CD4-positive, alpha-beta memory T cell (primary cell): ENCODE measurements at places on chromosomes 12 and 14. TPM values are rescaled to one million over a fixed set of nuclear protein-coding genes. Genes with fewer than 3 reads are reported as not detected.
A peak's percentile ranks its signal among the peaks of the same experiment; 100 is the strongest.

Gene LAG3
- 4.9 TPM for polyA plus RNA-seq

- DNase-seq: no peak
These were observed 73.2 kb downstream of the SLC2A13 start for GRCh38 chr12:40032433-40033241.

Gene FSCB
- polyA plus RNA-seq: not detected

DNA sequence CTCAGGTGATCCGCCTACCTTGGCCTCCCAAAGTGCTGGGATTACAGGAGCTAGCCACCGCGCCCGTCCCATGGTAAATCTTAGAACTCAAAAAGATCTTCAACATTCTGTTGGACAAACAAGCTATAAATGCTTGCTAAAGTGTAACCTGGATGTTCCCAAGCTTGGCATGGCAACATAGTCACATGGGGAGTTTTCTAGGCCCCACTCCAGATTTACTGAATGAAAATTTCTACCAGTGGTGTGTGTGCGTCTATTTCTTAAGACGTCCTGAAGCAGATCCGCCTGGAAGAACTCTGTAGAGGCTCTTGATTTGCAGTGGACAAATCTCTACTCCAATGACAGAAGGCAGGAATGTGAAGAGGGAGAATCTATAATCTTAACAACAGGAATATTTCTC is 59.9 kb downstream of the ZFYVE21 start:
- DNase-seq: no peak

DNA sequence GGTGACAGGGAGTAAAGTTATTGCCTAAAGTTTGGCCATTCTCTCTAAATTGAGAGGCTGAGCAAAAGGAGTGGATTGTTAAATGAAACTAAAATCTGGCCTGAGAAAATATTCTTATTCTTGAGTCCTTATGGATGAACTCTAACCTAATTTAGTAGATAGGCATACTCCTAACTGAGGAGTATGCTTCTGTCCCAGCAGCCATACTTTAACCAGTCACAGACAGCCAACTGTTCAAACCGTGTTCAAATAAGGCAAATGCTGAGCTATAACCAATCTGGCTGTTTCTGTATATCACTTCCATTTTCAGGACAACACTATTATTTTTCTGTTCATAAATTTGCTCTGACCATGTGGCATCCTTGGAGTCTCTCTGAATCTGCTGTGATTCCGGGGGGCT is 75.9 kb upstream of the RERGL start:
- no peak for DNase-seq

DNA sequence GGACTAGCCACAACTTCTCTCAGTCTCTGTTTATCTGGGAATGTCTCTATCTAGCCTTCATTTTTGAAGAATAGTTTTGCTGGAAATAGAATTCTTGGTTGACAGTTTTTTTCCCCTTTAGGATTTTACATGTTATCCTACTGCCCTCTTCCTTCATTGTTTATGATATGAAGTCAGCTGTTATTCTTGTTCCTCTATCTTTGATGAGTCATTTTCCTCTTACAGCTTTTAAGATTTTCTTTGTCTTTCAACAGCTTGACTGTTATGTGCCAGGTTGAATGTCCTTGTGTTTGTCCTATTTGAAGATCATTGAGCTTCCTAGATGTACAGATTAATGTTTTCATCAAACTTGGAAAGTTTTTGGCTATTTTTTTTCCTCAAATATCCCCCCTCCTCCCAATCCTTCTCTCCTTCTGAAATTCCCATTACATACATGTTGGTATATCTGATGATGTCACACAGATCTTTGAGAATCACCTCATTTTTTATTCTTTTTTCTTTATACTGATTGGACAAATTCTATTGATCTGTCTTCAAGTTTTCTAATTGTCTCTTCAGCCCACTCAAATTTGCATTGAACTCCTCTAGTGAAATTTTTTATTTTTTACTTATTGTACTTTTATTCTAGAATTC is 4.5 kb upstream of the GOLGA5 start:
- DNase-seq: no peak

- DNase-seq: no peak
These were observed 104.0 kb downstream of the C14orf39 start for GRCh38 chr14:60381909-60382308.

DNA sequence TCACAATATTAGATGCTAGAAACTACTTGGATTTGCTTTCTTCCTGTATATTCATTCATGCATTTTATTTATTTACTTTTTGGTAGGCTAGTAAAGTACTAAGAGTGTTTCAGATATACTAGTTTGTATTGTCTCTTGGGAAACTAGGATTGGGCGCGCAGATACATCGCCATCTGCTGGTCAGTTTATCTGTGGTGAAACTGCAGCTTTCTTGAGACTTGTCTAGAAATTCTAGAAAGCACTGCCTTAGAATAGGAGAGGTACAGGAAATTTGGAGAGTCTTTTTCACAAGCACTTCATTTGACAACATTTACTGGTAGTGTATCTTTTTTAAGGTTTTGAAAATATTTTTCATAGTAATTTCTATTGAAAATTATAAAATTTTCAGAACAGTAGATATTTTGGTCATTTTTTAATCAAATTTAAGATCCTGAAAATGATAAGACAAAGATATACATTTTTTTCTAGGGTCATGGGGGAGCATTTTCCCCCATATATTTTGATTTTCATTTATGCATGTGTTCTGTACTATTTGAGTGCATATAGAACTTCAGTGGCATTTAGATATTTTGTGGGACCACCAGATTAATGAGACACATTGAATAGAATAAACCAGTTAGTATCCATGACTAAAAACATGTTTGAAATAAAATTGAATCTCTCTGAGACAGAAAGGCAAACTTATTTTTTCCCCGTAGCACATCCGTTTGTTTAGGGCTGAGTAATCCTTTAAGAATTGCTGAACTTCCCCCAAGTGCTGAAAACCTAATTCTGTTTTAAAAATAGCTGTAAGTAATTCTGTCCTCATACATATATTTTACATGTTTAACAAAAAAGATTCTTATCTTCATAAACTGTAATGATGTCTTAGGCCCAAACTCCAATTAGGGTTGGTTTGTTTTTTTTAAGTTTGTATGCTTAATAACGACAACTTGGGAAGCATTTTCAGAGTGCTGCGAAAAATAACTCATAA is 44.5 kb downstream of the SLC38A6 start:
- peak; percentile 42 for DNase-seq

DNA sequence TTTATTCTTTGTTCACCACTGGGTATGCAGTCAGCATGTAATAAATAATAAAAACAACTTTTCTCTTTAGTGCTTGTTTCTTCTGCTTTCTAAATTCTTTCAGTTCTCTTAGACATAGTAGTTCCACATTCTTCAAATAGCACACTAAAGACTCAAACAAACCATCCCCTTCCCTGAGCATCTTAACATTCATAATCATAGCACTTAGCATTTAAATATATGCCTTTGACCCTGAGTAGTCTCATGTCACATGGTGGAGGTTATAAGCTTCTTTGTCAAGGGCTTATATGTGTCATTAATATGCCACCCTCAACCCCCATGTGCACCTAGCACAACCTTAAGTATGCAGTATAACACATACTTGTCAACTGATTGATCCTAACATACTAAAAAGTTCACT is 212.7 kb downstream of the PHLDA1 start:
- no peak for DNase-seq

Gene BCAT1
- polyA plus RNA-seq: 1.9 TPM

DNA sequence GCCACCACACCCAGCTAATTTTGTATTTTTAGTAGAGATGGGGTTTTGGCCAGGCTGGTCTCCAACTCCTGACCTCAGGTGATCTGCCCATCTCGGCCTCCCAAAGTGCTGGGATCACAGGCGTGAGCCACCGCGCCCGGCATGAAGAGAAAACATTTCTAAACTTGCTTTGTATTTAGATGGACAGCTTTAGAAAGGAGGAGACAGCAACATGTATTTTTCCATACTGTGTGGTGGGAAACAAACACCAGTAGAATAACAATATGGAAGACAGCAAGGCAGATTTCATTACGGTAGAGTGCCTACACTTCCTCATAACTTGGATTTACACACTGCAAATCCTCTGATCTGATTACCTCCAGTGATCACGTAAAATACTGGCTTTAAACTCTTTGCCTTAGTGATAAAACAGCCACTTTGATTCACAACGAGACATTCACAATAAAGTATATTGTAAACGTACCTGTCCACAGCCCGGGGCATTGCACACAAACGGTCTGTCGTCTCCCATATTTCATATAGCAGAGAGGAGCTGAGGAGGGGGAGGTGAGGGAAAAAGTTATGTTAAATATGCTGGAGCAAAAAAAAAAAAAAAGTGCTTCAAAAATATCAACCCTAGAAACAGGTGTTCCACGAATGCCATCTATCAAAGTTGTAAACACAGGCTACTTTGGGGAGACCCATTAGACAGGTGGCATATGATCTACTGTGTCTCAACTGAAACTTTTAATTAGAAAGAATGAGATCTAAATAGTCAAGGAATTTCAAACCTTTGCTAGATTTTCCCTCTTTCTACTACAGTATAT is 25.5 kb downstream of the ATF7 start:
- no peak for DNase-seq

DNA sequence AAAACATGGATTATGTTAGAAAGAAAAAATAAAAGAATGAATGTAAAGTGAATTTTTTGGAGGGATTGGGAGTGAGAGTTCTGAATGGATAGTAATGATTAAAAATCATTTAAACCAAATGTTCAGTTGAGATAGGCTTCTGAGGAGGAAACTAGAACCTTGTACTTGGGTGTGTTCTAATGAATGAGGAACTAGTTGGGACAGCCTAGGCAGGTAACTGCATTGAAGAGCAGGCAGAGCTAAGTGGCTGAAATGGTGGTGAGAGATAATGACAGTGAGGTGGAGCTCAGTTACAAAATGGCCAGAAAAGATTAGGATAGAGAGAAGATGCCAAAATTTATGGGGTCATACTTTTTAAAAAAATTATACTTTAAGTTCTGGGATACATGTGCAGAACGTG is 132.9 kb downstream of the ATP23 start:
- DNase-seq: no peak

DNA sequence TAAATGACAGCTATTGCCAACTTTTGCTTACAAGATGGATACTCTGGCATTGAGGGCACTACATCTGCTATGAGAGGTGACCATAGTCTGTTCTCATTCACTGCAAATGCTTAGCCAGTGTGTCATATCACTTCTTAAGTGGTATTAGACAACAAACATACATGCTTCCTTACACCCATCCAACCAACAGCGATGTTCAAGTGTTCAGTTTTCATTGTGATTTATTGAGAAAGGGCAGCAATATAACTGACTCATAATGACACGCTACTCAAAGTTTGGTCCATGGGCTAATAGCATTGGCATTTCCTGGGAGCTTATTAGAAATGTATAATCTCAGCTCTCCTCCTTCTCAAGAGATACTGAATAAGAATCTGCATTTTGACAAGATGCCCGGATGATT is 181.7 kb downstream of the NPAS3 start:
- DNase-seq: no peak

- DNase-seq: no peak
These were observed 37.3 kb downstream of the KCNA5 start for GRCh38 chr12:5081016-5081415.

Gene C2CD5
- polyA plus RNA-seq: 12.8 TPM

Gene PLEKHA5
- polyA plus RNA-seq: 10.9 TPM

GRCh38 chr12:104769144-104769561 is 188.9 kb downstream of the SLC41A2 start:
- DNase-seq: no peak

GRCh38 chr14:100317912-100318808 is 5.0 kb upstream of the SLC25A47 start:
- peak; percentile 63 for DNase-seq

GRCh38 chr12:15225136-15225862 is 4.1 kb upstream of the RERG start:
- DNase-seq: no peak

DNA sequence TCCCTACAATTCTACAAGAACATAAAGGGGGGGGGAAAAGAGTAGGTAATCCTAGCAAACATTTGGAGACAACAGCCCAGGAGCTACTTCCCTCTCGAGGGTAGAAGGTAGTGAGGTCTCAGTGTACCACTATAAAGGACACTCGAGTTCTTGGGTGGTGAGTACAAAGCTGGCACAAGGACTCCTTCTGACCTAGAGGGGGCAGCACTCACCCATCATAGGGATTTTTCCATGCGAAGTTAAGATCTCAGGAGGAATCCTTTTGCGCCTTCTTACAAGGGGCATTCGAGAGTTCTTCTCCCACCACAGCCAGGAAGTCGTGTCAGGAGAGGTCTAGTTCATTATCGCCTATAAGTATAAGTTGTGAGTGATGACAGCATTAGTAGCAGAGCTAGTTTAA is 200.2 kb upstream of the RBM19 start:
- no peak for DNase-seq

DNA sequence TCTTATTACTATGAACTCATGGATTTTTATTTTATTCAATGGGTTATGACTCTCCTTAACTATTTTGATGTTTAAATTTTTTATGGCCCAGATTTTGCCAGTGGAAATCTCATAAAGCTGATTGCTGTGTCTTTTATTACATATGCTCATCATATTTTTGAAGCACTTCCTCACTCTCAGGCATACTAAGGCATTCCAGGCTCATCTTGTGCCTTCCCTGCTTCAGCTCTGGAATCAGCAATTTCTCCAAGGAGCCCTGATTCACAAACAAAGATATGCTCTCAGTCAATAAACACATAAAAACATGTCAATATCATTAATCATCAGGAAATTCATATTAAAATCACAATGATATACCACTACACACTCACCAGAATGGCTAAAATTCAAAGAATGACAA is 44.9 kb upstream of the SCN8A start:
- DNase-seq: no peak

Gene EMP1
- 0.50 TPM for polyA plus RNA-seq

Gene NGB
- not detected for polyA plus RNA-seq

Gene SDR9C7
- not detected for polyA plus RNA-seq

GRCh38 chr12:96098631-96099030 is 63.2 kb upstream of the LTA4H start:
- DNase-seq: no peak

DNA sequence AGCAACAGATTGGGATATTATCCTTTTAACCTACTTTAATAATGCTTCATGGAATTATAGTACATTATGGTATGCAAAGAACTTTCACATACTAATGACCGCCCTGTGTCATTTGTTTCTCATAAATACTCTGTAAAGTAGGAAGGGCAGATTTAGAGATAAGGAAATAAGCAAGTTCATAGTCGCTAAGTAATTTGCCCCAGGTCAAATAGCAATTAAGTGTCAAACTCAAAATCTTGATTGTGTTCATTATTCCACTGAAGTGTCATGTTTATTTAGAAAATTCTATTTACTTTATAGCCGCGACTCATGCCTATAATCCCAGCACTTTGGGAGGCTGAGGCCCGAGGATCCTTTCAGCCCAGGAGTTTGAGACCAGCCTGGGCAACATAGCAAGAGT is 98.7 kb upstream of the ATF1 start:
- DNase-seq: no peak
